Activated T-cell treated with anti-CD3 and anti-CD28 coated beads for 4 hours (primary cell): ENCODE measurements at places on chromosomes 2 and 18.

GRCh38 chr2:56167616-56168562, 15.9 kb upstream of the CCDC85A start:
- DNase-seq = no peak

GRCh38 chr2:201955702-201956141, 77.9 kb upstream of the FZD7 start:
- no peak for DNase-seq

DNA sequence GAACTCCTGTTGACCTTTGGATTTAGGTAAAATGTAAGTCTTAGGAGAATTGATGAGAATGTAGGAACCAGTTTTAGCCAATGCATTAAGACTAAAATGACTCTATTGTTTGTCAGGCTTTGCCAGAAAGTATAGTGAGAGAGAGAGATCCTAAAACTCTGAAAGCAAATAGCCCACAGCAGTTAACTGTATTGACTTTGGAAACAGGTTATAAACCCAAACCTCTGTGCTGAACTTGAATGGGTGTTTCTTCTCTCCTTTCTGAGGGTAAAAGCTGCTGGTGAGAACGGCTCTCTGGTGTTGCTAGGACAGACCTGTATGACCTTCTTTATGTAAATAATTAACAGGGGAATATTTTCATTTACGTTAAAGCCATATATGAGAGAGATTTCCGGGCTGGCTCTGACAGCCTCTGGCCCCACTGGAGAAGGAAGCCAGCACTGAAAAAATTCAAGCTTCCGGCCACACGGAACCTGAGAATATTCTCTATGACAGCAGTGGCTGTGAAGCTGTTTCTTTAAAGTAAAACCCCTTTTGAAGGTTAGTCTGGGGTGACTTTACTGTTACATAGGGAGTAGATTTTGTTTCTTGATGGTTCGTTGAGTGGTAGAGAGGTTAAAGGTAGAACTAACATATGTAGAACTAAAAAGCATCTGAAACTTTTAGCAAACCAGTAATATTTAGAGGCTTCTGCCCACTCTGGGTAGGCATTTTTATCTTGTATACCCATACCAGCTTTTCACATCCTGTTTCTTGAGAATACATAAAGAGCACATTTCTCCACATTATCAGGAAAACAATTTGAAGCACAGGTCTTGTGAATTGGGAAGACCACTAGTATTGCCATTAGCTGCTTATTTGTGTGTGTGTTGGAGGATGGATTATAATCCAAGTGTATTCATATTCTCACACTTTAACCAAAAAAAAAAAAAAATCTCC, 123.8 kb downstream of the SPTBN1 start:
- no peak for DNase-seq

- DNase-seq = no peak
These were observed 55.1 kb downstream of the SP100 start for GRCh38 chr2:230471074-230471473.

DNA sequence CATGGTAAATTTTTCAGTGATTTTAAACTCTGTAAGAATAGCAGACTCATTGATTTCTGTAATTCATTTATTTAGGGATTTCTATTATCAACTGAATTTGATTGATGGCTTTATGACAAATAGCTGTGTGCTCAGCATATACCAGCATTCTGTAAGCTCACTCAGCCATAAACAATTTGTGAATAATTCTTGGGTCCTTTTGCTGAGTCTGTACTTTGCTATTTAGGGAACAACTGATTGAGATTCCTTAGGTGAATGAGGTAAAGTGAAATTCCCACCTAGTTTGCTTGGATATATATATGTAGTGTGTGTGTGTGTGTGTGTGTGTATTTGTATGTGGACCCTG, 76.7 kb upstream of the CAVIN2 start:
- DNase-seq = no peak

DNA sequence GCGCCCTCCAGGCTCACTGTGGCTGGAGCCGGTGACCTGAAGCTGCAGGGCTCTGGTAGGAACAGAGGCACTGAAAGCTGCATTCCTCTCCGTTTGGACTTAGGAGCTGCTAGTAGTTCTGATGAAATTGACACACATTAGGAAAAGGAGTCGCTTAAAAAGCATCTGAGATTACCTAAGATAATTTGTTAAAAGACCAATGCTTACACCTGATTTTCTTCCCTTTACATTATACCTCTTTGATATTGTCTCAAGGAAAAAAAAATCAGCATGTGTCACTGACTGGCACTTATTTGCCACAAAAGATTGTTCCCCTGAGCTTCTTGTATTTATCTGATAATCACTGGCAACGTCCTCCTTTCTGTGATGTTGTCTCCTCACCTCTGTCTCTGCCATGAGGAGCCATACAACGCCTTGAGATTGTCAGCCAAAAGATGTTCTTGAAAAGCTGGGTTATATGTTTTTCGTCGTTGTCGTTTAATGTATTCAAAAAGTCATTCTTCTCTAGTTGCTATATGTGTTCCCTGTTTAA, 618 bp upstream of the CHN1 start:
- DNase-seq = no peak

GRCh38 chr2:236395067-236395466, 130.9 kb upstream of the ASB18 start:
- DNase-seq = no peak

DNA sequence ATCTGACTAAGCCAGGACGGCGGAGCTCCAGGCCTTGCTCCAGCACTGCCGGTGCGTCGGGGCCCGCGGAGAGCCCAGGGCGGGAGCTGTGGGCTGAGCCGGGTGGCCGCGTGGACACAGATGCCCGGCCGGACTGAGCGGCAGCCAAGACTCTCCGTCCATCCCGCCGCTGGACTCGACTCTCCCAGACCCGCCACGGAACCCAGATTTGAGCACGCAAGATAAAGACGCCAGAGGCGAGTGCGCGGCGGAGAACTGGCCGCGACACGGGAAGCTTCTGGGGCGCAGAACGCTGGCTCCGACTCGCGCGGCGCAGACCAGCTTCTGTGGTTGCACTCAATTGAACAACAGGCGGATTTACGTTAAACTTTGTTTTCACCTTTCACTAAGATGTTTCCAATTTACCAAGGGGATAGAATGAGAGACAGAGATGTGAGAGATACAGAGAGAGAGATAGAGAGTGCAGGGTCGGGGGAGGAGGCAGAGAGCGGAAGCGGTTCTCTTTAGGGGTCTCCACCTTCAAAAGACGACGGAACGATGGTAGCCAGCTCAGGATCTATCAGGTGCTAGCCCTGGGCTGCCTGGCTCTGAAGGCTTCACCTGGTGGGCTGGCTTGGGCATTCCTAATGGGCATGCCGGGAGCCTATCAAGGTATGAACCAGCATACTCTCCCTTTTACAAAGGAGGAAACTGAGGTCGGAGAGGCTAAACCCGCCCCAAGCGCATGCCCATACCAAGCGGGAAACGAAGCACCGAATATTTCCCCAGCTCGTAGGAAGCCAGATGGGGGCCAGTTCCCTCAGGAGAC, 10.4 kb upstream of the EN1 start:
- DNase-seq = no peak

DNA sequence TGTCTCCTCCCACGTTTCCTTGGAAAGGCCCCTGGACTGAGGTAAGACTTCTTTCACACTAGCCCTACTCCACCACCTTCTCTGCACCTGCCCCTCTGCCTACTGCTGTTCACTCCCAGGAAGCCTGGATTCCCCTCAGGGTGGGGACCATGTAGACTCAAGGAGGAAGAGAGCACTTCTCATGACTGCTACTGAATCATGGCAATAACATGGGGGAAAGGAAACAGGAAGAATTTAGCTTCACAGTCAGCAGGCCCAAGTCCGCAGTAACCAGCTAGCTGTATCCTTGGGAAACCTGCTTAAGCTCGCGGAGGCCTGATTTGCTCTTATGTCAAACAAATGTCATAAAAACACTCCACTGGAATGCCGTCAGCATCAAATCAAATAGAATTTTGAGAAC, 126.2 kb upstream of the CAPN13 start:
- DNase-seq = no peak

- no peak for DNase-seq
These were observed 740.2 kb upstream of the ZEB2 start for GRCh38 chr2:145260081-145260480.

DNA sequence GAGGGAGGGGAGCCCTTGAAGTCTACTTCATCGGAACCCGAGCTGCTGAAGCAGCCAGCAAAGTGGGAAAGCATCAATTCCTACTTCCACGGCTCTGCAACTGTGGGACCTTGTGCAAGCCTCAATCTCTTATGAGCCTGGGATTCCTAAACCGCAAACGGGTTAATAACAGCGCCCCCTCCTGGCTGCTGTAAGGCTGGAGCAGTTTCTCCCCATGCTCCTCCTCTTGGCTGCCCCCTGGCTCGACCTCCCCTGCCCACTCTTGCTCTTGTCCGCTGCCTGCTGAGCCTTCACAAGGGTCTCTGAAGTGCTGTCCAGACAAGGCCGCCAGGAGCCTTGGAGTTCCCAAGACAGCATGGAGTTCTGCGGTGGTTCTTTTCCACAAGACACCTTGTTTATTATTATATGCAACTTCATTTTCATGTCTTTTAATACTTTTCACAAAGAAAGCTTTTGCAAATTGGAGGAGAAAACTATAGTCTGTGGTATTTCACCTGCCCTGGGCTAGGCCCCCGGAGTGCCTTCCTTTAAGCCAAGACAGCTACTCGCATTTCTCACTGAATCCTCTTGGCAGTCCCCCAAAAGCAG, 157.2 kb downstream of the DDX1 start:
- DNase-seq = no peak

GRCh38 chr2:67164771-67165522, 232.2 kb upstream of the ETAA1 start:
- DNase-seq = no peak
